Activated CD8-positive, alpha-beta T cell treated with anti-CD3 and anti-CD28 coated beads for 36 hours (primary cell): ENCODE measurements at places on chromosomes 7 and 10. TPM values are rescaled to one million over a fixed set of nuclear protein-coding genes. Genes with fewer than 3 reads are reported as not detected.

DNA sequence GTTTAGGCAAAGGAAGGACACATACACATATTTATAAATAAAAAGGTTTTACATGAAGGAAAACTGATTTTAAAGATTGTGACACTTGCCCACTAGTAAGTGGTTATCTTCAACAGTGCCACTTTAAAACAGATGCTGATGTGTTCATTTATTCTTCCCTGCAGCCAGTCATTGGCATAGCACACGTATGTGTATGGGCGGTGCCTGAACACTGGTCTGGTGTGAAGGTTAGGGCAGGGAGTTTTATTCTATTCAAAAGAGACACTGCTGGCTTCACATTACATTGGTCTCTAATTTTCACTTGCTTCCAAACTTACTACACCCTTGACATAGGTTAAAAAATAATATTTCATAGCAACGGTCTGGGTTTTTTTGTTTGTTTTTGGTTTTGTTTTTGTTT lies 57.9 kb downstream of the NOD1 start:
- no peak for DNase-seq

DNA sequence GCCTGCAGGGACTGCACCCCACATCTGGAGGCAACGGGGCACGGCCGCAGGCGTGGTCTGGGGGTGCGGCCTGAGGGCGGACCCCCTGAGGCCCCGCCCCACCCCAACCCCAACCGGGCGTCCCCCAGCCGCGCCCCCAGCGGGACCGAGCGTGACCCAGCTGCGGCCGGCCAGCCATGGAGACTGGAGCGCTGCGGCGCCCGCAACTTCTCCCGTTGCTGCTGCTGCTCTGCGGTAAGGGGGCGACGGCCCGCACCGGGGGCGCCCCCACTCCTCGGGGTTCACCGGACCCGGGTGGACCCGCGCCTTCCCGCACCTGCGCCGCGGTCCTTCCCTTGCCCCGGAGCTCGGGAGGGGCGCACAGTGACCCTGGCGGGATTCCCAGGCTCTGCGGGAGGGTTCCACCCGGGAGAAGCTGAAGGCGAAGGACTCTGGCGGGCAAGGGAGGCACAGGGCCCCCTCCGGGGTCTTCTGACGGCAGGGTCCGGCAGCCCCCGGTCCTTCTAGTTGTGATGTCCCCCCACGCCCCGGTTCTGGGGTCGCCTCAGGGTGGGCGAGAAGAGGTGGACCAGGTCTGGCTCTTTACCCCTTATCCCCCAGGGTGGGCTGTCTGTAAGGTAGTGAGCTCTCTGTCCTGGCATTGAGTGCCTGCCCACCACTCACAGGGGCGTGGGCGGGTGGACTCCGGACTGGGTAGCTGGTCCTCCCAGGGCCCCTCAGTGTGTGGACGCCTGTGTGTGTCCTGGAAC lies at the start of gene RAMP3:
Gene RAMP3, plus strand, starts transcription at position 139 of the 749 bp plus-strand sequence. Its CDS starts 38 bp downstream, at position 177.
- no peak for DNase-seq

ARHGEF35 gene
- total RNA-seq = 2.8 TPM

GRCh38 chr10:97096261-97097083 lies 89.3 kb downstream of the SLIT1 start:
- DNase-seq = peak; percentile 61

GRCh38 chr7:157017603-157018327 lies 7.3 kb upstream of the MNX1 start:
- no peak for DNase-seq

DNA sequence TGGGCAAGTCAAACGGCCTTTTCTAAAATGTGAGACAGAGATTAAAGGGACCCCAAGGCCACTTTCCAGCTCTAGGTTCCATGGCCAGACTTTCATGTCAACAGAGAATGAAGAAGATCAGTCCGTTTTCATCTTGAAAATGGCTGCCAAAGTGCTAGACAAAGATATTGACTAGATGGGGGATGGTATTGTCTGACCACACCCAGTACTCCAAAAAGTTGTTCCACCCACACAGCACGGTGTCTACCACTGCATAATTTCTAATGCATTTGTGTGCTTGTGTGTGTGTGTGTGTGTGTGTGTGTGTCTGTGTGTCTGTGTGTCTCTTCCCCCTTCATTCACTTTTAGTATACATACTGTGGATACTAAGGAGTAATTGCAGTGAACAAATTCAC lies 1.3 kb downstream of the COL1A2 start:
- DNase-seq = no peak

ZNF273 gene
- total RNA-seq = 11.9 TPM

TBXAS1 gene
- 1.5 TPM for total RNA-seq

DNA sequence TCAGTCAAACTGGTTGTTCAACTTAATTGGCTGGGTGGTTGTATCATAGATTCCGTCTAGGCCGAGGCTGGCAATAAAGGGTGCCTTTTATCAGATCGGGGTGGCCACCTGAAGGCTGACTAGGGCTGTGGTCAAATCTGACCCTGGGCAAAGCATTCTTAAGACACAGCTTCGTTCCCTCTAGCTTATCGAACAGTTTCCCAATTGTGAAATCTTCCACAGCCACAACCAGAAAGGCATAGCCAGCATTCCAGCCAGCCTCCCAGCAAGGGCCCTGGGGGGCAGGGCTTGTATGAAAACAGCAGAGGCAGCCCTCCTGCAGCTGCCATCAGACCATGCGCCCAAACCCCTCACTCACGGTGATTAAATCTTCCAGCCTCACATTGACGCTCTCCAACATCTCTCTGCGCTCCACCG lies 42.5 kb upstream of the TMEM213 start:
- DNase-seq = no peak

DNA sequence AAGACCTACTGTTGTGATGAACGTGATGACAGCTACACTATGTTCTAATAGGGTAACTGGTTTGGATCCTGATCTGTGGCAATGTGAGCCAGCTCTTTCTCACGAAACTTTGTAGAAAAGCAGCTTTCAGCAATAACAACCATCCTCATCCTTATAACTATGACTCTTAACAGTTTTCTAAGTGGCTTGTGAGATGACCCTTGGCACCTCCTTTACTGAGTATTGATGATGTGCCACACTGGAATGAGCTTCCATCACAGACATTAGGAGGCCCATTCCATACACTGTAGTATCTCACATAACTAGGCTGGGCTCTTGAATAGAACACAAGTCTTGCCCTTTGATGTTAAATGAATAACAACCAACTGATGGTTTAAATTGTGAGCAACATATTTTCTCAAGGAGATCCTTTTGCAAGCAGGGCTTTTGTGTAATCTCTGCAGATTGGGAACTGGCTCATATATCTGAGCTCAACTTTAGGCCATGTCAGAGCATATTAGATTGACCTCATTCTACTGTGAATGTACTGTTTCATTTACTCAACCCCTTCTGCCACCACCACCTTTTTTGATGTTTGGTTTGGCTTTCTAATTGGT lies 46.4 kb downstream of the MYPN start:
- no peak for DNase-seq

DNA sequence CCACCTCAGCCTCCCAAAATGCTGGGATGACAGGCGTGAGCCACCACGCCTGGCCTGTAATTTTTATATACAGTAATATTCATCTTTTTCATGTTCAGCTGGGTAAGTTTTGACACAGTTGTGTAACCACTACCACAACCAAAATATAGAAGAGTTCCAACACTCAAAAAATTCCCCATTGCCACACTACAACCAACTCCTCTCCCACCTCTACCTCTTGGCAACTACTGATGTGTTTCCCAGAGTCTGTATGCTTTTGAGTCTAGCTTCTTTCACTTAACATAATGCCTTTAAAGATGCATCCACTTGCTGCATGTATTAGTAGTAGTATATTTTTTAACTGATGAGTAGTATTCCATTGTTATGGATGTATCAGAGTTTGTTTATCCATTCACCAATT lies 90.7 kb downstream of the SRPK2 start:
- DNase-seq = peak; percentile 20

DNA sequence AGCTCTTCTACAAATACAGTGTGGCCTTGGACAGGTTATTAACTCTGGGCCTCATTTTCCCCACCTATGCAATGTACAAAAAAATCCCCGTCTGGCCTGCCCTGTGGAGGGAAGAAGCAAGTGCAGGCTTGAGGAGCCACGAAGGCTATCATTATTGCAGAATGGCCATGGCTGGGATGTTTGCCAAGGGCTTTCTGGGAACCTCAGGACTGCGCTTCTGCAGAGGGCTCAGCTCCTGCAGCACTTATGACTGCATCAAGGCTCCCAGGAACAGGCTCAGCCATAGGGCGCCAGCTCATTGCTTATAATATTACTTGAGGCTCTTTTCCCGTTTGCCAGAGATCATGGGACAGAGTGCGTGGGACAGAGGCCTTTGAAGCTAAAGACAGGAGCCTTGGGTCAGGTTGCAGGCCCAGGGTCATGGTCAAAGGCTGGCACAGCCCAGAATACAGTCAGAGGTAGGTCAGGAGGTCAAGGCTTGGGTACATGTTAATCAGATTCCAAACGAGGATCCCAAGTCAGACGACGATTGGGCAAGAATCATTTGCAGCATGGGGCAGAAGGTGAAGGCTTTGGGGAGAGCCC lies 20.6 kb upstream of the C10orf105 start:
- no peak for DNase-seq

SFR1 gene
- total RNA-seq = 17.9 TPM

FAM25A gene
- total RNA-seq = not detected

DNA sequence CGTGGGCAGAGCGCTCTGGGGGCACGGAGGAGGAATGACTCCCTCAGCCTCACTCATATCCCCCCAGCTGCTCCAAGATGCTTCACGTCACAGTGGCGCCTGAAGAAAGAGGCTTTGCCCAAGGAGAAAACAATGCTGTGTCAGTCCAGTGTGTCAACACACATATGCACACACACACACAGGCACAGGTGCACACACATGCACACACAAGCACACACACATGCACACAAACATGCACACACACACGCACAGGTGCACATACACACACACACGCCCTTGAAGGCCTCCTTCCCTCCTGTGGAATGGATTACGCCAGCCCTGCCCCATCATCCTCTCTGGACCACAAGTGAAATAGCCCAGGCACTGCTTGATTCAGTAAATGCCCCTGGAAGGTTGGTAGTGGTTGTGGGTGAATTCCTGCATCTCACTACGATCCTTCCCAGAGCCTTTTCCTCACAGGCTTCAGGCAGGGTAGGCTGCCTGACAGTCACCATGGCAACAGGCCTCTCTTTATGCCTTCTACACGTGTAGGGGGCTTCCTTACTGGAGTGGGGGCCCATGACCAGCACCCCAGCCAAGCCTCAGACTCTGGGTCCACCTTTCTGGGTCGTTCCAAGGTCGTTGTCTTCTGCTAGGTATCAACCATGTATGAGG lies 371.5 kb upstream of the PODXL start:
- no peak for DNase-seq

- no peak for DNase-seq
Observed at GRCh38 chr10:59265141-59265540, 88.7 kb downstream of the PHYHIPL start.

GRCh38 chr7:105216786-105217185 lies 171.9 kb downstream of the SRPK2 start:
- DNase-seq = no peak

GRCh38 chr7:41297166-41297565 lies 405.7 kb downstream of the INHBA start:
- no peak for DNase-seq

GRCh38 chr10:74921744-74922143 lies 95.3 kb downstream of the KAT6B start:
- DNase-seq = no peak

PPRC1 gene
- total RNA-seq = 68.6 TPM

DNA sequence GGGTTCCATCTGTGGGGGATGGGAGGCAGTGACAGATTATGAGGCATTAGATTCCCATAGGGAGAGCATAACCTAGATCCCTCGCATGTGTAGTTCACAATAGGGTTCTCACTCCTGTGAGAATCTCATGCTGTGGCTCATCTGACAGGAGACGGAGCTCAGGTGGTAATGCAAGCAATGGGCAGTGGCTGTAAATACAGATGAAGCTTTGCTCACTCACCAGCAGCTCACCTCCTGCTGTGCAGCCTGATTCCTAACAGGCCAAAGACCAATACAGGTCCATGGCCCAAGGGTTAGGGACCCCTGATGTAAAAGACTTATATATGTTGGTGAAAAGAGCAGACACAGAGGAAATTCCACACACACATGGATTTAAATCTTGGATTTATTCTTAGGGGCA lies 370.2 kb downstream of the NRG3 start:
- no peak for DNase-seq

- no peak for DNase-seq
Observed at GRCh38 chr10:103715430-103715829, 139.9 kb downstream of the SH3PXD2A start.

- no peak for DNase-seq
Observed at GRCh38 chr10:82313401-82313800, 438.4 kb downstream of the NRG3 start.

DNA sequence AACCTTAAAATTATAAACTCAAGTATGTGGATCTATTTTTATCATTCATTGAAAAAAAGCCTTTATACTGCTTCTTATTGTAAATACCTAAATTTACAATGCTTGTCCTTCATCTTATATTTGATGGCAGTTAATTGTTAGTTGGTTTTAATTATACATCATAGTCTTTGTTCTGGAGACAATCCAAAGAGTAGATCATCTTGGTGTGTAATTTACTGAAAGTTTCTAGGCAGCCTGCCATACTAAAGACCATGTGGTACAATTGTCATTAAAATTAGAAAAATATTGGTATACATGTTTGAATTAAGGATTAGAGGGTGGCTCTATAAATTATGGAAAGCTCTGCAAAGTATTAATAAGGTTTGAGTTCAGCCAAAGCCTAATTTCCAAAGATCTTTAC lies 231.4 kb downstream of the KCND2 start:
- DNase-seq = no peak

GRCh38 chr10:72132854-72133253 lies 44.5 kb upstream of the SPOCK2 start:
- DNase-seq = no peak

RSPH10B2 gene
- total RNA-seq = 0.63 TPM

GRCh38 chr7:11274074-11274473 lies 300.4 kb downstream of the PHF14 start:
- no peak for DNase-seq

GRCh38 chr7:148838905-148839304 lies 45.2 kb downstream of the EZH2 start:
- DNase-seq = no peak
